Epithelial cell of alveolus of lung (primary cell): ENCODE measurements at places on chromosomes 2 and 18. TPM values are rescaled to one million over a fixed set of nuclear protein-coding genes. Genes with fewer than 3 reads are reported as not detected.

ZNF396 gene
- 0.78 and 1.4 TPM in 2 replicates for total RNA-seq

MAP2 gene
- total RNA-seq, result 4.6 and 6.2 TPM in 2 replicates

NETO1 gene
- total RNA-seq, result not detected in 2 replicates

SLC8A1 gene
- total RNA-seq, result 1.9 and 5.9 TPM in 2 replicates

SCN1A gene
- total RNA-seq, result not detected in 2 replicates

SERPINB7 gene
- 0.91 TPM in 1 of 2 replicates, not detected in the other for total RNA-seq

IGFBP5 gene
- 1,071 and 1,355 TPM in 2 replicates for total RNA-seq

ATP6V1C2 gene
- total RNA-seq, result not detected in 2 replicates

DNAH6 gene
- under 0.01 and 0.08 TPM in 2 replicates for total RNA-seq

USP34 gene
- 55.2 and 55.7 TPM in 2 replicates for total RNA-seq

DIPK1C gene
- not detected in 2 replicates for total RNA-seq

COLEC11 gene
- total RNA-seq, result 2.9 and 3.5 TPM in 2 replicates

SYT4 gene
- not detected in 2 replicates for total RNA-seq
